ENCODE measurements at places on chromosomes 16 and 17. TPM values are rescaled to one million over a fixed set of nuclear protein-coding genes. Genes with fewer than 3 reads are reported as not detected.

The SLC22A31 gene
- 83.3 TPM for total RNA-seq

The MEOX1 gene
- total RNA-seq, result not detected

The SLC52A1 gene
- total RNA-seq, result 0.13 TPM

The PERCC1 gene
- total RNA-seq, result 0.15 TPM

The FAM20A gene
- 5.0 TPM for total RNA-seq

The SRSF1 gene
- total RNA-seq, result 520 TPM

The ALOX15B gene
- total RNA-seq, result not detected

The CDC42EP4 gene
- 55.0 TPM for total RNA-seq

The PRAC1 gene
- not detected for total RNA-seq

The KCNH4 gene
- not detected for total RNA-seq

The UTS2R gene
- 0.13 TPM for total RNA-seq

The TSPAN10 gene
- total RNA-seq, result 0.27 TPM

The ENPP7 gene
- total RNA-seq, result 2.2 TPM

Data from HepG2 (cell line).